ENCODE measurements at places on chromosomes 6 and 20.

DNA sequence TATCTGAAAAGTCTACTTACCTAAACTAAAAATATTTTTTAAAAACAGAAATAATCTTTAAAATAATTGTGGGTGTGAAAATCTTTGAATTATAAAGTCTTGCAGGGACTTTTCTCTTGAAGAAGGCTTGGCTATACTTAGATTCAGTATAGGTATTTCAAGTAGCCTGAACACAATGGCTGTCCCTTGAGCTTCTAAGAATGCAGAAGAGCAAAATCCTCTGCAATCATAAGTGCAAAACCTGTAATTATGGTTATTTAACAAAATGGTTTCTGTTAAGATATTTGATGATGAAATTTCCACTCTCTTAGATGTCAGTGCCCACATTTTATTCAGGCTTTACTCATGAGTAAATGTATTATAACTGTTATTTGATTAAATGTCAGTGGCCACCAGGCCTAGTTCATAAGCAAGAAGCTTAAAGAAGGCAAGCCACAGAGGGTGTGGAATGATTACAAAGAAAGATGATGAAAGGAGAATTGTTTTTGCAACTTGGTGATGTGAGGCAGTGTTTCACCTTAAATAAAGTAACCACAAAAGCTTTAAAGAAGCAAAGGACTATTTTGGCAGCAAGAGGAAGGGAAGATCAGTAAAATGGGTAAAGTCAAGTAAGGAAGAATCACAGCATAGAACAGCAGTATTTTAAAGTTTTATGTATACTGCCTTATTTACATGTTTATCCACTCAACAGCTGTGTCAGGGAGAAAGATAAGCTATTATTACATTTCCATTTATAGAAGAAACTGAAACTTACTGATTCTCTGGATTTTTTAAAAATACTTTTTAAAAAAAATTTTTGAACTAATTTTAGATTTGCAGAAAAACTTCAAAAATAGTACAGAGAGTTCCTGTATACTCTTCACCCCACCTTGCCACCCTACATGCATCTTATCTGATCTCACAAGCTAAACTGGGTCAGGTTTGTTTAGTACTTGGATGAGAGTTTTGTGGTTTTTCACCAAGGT is 351.2 kb upstream of the RUNX2 start:
- DNase-seq, result no peak

DNA sequence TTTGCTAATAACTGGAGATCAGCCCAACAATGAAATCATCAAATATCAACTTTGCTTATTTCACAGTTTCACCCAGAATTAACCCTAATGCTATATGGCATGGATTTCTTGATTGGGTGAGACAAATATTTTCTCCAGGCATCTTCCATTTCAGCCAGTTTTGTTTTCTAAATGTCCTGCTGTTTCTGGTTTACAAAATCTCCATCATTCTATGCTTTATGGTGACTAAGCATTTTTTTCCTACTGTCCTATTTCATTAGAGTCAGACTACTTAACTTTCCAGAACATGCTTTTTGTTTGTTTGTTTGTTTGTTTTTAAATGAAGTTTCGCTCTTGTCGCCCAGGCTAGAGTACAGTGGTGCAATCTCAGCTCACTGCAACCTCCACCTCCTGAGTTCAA is 59.5 kb upstream of the EXOC2 start:
- DNase-seq, result no peak

DNA sequence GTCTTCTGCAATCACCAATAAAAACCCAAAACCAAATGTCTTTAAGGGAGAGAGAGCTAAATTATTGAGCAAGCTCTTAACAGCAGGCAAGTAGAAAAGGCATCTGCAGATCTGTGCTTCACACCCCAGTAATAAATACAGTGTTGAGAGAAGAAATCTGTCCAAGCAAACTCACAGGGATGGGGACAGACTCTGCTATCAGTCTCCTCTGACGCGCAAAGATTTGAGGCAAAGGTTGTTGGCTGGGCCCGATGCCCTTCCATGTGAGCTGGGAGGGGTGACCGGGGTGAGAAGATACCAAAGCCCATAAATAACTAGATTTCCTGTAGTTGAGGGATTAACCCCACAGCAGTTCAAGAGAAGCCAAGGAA is 315.2 kb upstream of the SOX4 start:
- DNase-seq, result no peak

DNA sequence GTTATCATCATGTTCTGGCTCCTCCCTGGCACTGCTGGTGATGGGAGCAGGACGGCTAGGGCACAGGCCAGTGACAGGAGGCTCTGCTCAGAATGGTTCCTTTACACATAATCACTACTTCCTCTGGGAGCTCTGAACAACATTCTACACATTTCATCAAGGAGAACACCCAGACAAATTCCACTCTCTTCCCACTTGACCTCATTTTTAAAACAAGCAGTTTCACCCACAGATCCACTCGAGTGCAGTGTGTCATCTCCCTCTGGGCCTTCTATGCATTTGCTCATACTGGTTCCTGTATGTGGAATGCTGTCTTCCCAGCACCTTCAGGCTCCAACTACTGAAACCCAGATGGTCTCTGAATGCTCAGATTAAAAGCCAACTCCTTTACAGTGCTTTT is 84.8 kb downstream of the ELOVL5 start:
- no peak for DNase-seq

GRCh38 chr6:41798901-41799558 is 11.5 kb downstream of the TOMM6 start:
- DNase-seq, result no peak

- no peak for DNase-seq
Observed at GRCh38 chr6:96626759-96627364, 63.9 kb downstream of the FHL5 start.

DNA sequence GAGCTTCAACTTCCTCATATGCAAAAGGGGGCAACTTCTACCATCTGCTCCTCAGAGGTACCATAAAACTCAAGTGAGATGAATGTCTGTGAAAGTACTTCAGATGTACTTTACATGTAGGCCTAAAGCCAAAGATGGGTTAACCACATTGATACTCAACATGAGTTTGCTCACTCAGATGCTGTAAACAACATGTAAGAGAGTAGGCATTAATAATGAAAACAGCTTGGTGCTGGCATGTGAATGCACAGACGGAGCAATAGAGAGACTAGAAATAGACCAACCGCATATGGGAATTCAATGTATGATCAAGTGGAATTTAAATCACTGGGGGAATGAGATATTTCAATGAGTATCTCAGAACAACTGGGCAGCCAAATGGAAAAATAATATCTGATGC is 143.8 kb upstream of the CDYL start:
- DNase-seq, result no peak

- DNase-seq, result no peak
Observed at GRCh38 chr6:111423960-111424846, 58.8 kb downstream of the REV3L start.

DNA sequence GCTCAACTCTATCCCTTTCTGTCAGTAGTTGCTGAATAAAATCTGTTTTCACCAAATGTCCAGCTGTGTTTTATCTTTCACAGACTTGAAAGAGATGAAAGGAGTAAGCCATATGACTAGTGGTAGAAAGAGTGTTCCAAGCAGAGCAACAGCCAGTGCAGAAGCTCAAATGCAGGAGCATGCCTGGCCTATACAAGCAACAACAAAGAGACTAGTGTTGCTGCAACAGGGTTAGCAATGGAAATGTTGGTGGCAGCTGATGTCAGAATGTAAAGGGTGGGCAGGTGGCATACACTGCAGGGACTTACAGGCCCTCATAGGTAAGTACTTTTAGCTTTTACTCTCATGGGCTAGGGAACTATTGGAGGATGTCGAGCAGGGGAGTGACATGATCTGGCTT is 5.2 kb upstream of the HINT3 start:
- DNase-seq, result no peak

DNA sequence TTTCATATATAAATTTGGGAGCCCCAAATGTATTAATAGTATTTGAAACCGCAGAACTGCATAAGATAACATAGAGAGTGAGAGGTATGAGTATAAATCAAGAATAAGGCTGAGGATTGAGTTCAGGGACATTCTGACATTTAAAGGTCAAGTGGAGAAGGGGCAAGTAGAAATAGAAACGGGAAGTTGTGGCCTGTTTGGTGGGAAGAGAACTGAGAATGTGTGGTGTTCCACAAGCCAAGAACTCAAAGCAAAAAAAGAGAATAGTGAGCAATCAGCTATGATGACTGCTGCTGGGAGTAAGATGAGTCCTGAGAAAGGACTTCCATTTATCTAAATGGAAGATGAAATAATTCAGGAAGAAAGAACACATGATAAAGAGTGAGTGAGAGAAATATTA is 418.4 kb downstream of the CD109 start:
- no peak for DNase-seq

DNA sequence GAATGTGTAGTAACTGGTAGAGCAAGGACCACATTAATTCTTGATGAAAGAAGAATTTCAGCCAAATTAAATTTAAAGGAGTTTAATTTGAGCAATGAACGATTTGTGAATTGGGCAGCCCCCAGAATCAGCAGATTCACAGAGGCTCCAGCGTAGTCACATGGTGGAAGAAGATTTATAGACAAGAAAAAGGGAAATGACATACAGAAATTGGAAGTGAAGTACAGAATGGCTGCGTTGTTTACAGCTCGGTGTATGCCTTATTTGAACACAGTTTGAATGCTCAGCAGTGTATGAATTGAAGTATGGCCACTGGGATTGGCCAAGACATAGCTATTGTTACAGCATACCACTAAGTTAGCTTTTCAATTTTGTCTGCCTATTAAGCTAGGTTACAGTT is 173.6 kb upstream of the ARG1 start:
- DNase-seq, result no peak

DNA sequence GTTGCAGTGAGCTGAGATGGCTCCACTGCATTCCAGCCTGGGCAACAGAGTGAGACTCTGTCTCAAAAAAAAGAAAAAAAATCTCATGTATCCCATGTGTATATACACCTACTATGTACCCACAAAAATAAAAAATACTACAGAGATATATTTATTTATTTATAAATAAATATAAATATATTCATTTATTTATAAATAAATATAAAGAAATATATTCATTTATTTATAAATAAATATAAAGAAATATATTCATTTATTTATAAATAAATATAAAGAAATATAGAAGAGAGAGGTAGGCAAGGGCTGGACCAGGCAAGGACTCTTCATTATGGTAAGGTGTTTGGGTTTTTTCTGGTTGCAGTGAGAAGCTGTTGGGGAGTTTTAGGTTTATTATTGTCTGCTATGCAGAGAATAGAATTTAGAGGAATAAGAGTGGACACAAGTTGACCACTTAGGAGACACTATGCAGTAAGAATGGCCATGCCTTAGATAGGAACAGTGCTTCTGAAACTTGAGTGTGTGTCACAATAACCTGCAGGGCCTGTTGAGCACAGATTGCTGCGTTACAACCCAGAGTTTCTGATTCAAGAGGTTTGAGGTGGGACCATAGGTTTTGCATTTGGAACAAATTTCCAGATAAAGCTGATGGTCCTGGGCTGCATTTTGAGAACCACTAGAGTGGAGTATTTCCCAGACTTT is 254.2 kb downstream of the EYA4 start:
- no peak for DNase-seq

GRCh38 chr6:117464700-117465099 is 17.8 kb upstream of the DCBLD1 start:
- no peak for DNase-seq

GRCh38 chr6:41332241-41332640 is 3.2 kb upstream of the NCR2 start:
- DNase-seq, result no peak

DNA sequence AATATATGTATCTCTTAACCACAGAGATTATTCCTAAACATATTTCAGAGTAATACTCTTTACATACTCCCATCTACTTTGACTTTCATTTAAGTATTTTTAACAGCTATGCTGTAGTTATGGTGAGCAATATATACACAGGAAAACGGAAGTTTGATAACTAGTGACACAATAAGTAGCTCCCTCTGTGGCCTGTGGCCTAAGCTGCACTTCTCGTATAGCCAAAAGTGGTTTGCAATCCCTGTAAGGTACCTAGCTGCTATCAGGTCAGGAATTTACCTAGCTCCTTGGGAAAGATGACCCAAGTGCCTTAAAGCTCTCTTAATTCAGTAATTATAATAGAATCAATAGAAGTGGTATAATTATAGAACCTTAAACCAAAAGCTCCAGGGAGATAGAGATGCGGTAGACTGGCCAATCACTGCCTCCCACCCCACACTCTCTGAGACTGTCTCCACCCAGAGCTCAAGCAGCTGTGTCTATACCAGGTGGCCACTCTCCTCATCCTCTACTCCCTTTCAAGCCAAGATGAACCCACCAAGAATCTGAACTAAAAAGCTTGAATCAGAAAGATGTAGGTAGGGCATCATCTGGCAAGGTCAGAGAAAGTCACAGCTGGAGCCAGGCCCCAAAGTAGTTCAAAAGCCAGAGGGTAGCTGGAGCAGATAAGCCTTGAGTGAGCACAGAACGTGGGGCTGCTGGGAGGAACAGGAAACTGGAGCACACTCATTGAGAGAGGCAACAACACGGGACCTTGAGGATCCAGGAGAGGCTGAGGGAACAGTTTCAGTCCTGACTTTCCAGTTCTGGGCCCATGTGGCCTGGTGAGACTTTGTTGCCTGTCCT is 84.9 kb upstream of the ASF1A start:
- no peak for DNase-seq

- peak; percentile 13 for DNase-seq
Observed at GRCh38 chr20:20824924-20825584, 112.6 kb upstream of the RALGAPA2 start.

DNA sequence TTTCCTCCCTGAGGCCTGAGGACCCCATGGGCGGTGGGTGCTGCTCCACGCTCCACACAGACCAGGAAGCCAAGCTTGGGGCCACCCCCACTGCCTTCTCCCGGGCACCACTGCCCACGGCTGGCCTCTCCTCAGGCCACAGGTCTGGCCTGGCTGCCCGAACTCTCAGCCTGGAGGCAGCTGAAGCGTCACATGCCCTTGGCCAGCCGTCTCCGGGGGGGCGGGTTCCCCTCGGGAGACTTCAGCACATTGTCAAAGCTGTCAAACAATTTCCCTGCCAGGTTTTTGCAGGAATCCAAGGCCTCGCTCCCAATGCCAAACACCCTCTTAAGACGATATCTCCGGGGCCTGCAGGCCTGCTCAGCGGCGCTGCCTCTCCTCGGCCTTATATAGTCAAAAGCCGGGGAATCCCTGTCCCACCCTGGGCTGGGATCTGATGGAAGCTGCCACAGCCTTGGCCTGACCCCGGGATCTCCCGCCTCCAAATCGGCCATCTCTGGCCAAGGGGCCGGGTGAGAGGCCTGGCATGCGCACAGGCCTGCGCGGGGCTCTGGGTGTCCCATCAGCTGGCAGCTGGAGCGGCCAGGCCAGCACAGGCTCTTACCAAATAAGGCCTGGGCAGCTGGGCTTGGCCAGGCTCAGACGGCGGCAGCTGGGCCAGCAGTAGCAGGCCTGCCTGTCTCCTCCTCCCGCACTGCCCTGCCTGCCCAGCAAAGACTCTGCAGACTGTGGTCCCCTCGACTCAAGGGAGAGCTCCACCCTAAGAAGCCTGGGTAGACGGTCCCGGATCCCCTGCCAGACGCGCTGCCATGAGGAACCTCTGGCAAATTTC is 49.7 kb downstream of the RBM38 start:
- no peak for DNase-seq

- DNase-seq, result no peak
Observed at GRCh38 chr6:112846681-112847080, 499.6 kb downstream of the RFPL4B start.

Measured in stimulated activated CD8-positive, alpha-beta memory T cell treated with anti-CD3 and anti-CD28 coated beads, Interleukin-15, amount 100 ng/mL, for 24 hours (primary cell).